Renal cortical epithelial cell (primary cell): ENCODE measurements at places on chromosomes 7 and 10. TPM values are rescaled to one million over a fixed set of nuclear protein-coding genes. Genes with fewer than 3 reads are reported as not detected.

- no peak for DNase-seq
Measured at GRCh38 chr10:131149586-131149985, 161.9 kb downstream of the TCERG1L start.

DNA sequence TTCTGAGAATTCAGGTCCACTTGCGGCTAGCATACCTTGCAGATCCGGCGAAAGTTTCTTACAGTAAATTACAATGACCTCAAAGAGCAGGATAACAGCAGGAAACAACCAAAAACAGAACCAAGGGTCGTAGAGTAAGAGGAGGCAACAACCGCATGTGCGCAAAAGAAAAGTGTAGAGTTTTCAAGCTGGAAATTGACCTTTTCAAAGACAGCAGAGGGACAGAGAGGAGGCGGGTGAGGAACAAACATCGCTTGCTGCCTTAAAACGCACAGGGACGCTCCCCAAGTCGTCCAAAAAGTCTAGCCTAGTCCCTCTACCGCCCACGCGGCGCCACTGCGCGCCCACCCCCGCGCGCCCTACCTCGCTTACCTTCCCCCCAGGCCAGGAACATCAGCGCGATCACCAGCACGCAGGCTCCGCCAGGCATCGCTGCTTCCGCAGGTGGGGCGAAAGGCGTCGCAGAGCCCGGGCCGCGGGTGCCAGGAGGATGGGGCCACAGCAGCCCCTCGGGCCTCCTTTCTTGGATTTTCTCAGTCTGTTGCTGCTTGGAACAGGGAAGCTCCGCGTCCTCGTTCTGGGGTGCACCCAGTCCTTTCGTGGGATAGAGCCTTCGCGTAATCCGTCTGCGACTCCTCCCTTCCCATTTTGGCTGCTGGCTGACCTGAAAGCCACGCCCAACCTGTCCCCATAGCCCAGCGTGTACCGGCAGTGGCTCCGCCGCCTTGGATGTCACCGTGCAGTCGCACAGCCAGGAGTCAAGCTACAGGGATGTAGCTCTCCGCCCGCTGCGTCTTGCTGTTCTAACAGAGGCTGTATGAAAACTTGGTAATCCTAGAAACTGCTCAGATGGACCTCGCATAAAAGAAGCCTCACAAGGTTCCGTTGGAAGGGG is at the start of gene VWDE:
Gene VWDE (minus strand): TSS at position 579 of the 895 bp plus-strand sequence. CDS start 149 bp downstream, at position 430.
- DNase-seq = peak; percentile 10

DNA sequence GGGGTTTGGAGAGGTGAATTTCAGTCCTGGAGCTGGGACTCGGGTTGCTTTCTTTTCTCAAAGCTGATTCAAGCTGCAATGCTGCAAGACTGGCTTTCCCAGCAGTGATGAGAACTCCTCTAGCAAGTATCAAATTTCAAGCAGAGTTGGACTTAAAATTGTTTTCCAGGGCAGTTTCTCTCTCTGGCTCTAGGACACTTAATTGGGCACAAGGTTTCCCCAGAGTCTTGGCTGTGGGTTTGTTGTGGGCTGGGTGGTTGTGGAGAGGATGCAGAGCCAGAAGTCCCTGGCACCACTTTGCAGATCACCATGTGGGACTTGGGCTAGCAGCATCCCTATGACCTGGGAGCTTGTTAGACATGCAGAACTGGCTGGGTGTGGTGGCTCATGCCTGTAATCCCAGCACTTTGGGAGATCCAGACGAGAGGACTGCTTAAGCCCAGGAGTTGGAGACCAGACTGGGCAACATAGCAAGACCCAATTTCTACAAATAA is 16.8 kb downstream of the AKR1B15 start:
- DNase-seq = peak; percentile 44

DNA sequence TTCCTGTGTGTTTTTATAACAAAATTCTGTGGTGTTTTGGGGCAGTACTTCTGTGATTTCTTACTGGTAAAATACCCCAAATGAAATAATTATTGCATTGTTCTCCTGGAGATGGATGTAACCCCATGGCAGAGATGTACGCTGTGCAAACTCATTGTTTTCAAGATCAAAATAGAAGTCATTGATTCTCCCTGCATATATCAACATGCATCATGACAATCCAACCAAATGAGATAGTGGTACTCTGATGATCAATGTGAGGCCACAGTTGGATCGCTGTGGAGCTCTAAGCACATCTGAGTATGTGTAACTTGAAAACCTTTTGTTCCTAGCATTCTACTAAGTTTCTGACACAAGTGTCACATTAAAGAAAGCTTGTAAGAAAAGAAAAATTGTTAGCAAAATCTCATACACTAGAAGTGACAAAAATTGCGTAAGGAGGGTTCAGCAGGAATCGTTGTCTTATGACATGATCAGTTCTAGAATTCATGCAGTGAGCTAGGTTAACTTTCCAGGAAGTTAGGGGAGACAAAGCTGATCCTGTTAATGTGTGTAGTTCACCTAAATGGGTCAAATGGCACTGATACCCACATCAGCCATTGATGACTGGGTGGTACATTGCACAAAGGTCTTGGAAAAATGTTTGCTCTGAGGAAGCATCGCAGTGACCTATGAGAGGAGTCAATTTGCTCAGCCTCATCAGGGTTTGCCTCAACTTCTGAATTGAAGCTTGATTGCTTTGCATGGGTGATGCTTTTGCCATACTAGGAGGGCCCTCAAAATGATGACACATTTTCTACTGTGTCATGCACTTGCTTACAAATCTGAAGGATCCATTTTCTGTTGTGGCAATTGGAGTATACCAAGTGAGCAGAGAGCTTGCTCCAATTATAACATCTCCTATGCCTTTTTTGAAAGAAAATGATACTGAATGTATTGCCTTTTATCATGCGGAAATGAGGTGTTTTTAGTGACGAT is 145.1 kb downstream of the PLXDC2 start:
- DNase-seq = no peak

GRCh38 chr10:60570272-60570865 is 180.7 kb upstream of the ANK3 start:
- DNase-seq = no peak

GRCh38 chr10:73398024-73398423 is 15.8 kb downstream of the ANXA7 start:
- no peak for DNase-seq

DNA sequence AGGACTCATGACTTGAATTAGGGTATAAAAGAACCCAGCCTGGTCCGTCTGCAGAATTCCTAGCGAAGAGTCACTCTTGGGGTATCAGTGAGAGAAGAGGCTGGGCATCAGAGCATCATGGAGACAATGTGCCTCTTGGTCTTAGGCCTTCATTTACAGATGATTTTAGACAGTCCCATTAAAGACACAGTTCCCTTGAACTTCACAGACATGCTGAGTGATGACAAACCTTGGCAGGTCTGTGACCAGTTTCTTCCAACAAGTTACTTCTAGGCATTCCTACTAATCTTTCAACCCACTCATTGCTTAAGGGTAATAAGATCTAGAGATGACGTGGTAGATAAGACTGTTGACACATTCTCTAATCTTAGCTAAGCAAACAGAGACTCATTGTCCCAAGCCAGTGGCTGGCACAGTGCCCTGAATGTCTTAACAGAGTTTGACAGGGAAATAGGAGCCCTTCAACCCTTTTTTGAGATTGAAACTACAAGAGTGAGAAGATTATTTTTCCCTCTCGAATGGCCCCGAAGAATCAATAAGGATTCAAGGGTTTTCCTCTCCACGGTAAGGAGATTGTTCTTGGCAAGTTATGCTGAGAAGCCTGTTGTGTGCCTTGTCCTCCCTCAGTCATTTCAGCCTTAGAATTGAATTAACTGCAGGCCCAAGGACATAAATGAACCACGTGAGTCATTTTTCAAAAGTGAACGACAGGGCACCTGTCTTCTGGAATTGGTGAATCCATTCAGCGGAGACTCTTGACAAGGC is 281.1 kb downstream of the CCDC3 start:
- peak; percentile 94 for DNase-seq

DNA sequence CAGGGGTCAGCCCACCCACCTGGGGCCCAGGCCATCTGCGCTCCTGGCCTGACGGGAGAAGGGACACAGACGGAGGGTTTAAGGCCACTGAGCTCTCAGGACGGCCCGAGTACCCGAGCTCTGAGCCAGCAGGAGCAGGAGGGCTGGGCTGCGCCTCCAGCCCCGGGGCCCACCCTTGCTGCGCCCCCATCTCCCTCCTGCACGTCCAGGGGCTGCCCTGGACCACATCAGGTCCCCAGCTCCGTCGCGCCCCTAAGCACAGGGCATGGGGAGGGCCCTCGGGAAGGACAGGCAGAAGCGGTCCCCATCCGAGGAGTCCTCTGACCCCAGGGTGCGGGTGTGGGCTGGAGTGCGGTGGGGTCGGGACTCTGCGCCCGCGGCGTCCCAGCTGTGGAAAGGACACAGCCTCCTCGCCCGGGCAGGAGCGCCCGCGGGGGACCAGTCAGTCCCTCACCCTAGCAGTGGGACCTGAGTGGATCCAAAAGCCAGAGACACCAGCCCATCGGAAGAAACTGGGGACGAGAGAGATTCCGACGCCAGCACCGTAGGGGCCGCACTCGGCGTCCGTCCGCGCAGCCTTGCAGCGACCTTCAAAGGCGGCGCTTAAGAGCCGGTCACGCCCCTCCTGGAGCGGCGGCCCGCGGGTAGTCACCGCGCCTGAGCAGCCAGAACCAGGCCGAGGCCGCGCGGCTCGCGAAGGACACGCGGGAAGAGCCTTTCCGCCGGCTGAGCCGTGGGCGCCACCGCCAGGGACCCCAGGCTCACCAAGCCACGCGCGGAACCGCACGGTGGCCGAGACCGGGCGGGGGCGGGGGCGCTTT is 15.9 kb downstream of the CAMK2B start:
- peak; percentile 11 for DNase-seq

GRCh38 chr10:78960316-78960800 is 108.4 kb upstream of the ZMIZ1 start:
- peak; percentile 87 for DNase-seq

DNA sequence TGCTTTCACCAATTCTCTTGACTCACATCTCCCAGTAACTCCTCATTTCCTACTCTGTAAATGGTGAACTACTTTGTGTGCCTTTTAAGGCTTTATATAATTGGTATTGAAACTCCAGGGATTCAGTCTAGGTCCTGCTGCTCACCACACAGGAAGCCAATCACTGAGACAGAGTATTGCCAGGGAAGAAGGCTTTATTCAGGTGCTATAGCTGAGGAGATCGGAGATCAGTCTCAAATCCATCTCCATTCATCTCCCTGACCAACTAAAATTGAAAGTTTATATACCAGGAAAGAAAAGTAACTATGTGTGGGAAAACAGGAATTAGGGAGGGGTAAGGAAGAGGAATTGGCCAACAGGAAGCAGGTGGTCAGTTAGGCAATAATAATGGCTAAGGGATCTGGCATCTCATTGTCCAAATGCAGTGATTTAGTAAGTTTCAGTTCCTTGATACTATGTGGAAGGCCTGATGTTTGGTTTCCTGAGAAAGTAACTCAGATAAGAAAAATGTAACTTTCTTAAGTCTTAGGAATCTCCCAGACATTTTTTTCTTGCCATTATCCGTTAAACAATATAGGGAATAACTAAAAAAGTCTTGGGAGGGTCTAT is 10.2 kb upstream of the SDHAF3 start:
- peak; percentile 19 for DNase-seq

GRCh38 chr7:76191783-76192240 is 9.9 kb upstream of the SRRM3 start:
- DNase-seq = peak; percentile 21

DNA sequence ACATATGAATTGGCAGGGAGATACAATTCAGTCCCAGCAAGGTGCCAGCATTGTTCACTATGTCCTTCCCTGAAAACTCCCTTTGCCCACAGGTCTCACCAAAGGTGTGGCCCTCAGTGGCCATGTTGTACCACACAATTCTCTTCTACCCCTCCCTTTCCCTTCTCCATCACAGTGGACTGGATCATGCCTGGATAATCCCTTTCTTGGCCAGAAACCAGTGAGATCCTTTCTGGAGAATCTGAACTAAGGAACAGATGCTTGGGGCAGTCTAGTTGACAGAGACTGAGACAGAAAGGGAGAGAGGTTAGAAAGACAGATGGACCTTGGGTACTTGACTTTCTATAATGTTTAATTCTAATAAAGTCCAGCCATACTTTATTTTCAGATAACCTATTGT is 9.5 kb downstream of the NMT2 start:
- DNase-seq = no peak

DNA sequence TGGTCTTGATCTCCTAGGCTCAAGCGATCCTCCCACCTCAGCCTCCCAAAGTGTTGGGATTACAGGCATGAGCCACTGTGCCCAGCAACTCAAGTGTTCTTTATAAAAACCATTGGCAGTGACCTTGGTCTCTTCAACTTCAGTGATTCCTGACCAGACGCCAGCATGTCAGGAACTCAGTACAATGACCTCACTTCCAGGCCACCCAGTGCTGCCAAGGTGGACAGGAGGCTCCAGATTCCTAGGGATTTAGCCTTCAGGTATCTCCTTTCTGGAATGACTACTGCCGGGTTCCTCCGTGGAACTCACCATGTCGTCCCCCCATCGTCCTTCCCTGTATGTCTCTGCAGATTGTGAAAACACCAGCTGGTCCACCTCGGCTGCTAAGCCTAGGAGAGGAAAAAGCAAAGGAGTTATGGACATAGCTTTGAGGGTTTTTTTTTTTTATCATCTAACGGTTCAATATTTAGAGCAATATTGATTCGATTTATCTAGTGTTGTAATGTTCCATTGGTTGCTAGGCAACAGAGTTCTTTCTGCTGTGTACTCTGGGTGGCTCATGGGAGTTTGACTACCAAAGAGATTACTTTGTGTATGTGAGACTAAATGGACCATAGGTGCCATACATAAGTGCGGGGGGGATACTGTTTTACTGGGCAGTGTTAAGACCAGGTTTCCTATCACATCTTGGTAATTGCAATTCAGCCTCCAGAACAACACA is 425.8 kb upstream of the AUTS2 start:
- DNase-seq = no peak

- peak; percentile 13 for DNase-seq
Measured at GRCh38 chr10:109737626-109738025, 185.7 kb downstream of the XPNPEP1 start.

DNA sequence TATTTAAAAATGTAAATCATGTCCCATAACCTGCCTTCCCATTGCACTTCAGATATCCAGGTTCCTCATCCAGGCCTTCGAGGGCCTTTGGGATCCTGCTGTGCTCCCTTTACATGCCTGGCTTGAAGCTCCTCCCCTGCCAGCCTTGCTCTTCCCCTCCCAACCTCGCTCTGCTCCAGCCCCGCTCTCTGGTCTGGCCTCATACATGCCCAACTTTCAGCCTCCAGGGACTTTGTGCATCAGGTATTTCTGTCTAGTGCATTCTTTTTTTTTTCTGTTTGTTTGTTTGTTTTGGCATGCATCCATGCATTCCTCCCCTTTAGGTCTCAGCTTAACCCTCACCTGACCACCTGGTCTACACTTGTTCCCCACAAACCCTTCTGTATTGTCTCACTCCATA is 160.3 kb downstream of the SNX10 start:
- DNase-seq = peak; percentile 43

Gene VAX1
- total RNA-seq = not detected in 2 replicates

Gene VOPP1
- total RNA-seq = 128 and 170 TPM in 2 replicates

Gene IDI2
- not detected in 2 replicates for total RNA-seq

Gene INMT
- total RNA-seq = not detected in 2 replicates

Gene ST8SIA6
- 0.17 and 0.20 TPM in 2 replicates for total RNA-seq

Gene TDRD1
- 0.69 and 8.1 TPM in 2 replicates for total RNA-seq

Gene PRKAR1B
- 15.3 and 35.7 TPM in 2 replicates for total RNA-seq

Gene KCNH2
- total RNA-seq = 1.2 and 2.3 TPM in 2 replicates

Gene LRRC72
- not detected in 2 replicates for total RNA-seq

Gene GPR26
- total RNA-seq = not detected in 2 replicates

Gene CYP2E1
- total RNA-seq = 0.40 and 7.6 TPM in 2 replicates

Gene WDR11
- total RNA-seq = 98.6 and 126 TPM in 2 replicates
